NCI-H1417 (cell line): ENCODE measurements at places on chromosomes 11 and 22.

DNA sequence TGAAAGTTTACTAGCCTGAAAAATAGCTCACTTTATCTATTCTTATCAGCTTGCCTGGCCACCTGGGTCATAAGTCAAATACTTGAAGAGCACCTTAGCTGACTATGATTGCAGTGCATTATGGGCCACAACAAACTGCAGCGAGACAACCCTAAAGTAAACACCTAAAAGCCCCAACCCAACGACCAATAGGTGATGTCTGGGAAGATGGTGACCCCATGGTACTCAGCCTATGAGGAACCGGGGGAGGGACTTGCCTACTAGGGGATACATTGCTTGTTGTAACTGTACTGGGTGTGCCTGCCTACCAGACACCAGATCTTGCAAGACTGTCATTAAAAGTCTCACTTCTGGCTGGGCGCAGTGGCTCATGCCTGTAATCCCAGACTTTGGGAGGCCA, 35.6 kb upstream of the APOBEC3A start:
- DNase-seq: no peak

- no peak for DNase-seq
These were observed at the start of gene RHOD for GRCh38 chr11:67056267-67057204. RHOD (plus strand) TSS chr11:67056847; CDS start chr11:67056903, 56 bp downstream.

- no peak for DNase-seq
These were observed 272.8 kb downstream of the FAM76B start for GRCh38 chr11:95516786-95517185.

DNA sequence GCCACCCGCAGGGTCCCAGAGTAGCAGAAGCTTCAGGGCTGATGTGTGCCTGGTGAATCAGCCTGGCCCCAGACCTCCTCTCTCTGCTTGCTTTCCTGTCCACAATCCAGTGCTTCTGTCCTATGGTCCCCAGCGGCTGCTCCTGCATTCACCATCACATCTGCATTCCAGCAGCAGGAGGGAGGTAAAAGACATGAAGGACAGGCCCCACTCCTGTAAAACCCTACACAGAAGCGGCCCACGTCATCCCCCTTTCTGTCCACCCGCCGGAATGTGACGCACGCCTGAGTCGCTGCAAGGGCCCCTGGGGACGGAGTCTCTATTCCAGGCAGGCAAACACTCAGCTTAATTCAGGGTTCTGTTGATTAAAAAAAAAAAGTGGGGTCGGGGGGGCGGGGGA, 58.3 kb downstream of the CDKN1C start:
- DNase-seq: no peak

DNA sequence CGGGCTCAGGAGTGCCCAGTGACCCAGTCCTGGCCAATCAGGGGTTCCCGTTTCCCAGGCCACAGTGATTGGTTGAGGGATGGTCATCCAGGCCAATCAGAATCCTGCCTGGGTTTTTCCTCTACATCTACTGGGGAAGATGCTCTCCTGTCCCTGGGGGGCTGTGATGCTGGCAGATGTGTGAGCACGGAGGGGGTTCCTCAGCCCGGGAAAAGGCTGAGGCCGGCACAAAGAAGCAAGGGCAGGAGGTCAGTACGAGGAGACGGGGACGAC, 171.2 kb downstream of the CTTN start:
- DNase-seq: no peak

DNA sequence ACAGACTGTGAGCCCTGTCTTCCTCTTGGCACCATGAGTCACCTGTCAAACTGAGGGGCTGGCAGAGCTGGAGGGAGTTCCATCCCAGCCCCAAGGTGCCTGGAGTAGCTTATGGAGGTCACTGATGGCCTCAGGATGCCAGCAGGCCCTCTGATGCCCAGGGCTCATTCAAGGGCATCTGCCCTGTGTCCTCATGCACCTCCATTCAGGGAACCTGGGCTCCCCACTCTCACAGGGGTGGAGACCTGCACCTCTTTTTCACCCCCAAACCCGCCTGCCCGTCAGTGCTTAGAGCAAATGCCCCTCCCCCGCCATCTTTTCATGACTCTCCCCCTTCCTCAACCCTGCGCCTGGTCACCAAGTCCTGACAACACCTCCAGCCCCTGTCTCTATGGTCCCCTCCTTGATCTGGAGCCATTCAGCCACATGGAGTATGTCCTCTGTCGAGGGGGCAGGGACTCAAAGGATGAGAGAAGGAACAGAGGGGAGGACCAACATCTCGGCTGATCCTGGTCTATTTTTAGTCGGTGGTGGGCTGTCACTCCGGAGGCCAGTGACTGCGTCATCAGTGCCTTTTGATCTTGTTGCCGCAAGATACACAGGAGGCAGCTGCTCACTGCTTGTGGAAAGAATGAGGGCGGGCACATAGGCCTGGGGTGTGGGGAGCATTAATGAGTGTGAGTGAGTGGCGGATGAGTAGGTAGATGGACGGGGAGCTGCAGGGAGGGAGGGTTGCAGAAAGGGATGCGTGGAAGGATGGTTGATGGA, 72.2 kb downstream of the CDKN1C start:
- DNase-seq: no peak

DNA sequence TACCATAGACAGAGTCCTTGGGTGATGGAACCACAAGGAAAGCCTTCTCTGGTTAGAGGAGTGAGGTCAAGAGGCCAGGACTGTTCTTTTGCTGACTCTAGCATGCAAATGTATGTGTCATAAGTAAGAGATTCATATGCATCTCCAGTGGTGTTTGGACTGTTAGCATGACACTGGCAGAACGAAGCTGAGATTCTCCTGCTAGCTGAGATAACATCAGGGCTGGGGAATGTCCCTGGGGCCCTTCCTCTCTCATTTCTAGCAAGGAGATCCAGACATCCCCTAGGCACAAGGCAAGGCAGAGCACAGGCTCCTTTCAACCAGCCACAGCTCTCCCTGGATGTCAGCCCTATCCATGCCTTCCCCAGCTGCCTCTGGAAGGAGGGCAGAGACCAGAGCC, 711.3 kb downstream of the OPCML start:
- DNase-seq: no peak

- no peak for DNase-seq
These were observed 471.1 kb downstream of the TBC1D22A start for GRCh38 chr22:47233316-47234243.
